ENCODE measurements at places on chromosomes 13 and 19. TPM values are rescaled to one million over a fixed set of nuclear protein-coding genes. Genes with fewer than 3 reads are reported as not detected.
A peak's percentile ranks its signal among the peaks of the same experiment; 100 is the strongest.

The LHB gene
- total RNA-seq, result not detected

DNA sequence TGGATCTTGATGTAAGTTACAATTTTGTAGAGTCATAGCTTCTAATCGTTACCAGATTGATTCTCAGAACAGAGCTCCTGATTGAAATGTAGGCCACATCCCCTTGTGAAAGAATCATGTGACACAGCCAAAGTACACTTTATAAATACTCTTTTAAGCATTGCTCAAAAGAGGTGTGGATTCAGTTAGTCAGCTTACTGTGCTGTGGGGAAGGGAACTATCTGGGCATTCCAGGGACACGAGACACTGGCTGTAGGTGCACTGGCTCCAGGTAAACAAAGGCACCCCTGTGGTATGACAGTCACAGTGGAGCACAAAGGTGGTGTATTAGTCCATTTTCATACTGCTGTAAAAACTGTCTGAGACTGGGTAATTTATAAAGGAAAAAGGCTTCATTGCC is 222.8 kb downstream of the LIG4 start:
- no peaks in the 10 kb centered on the region for H3K36me3 ChIP-seq
- no peak overlapping the region for H3K4me3 ChIP-seq
- H3K27ac ChIP-seq, result no peak overlapping the region
- DNase-seq, result no peak

DNA sequence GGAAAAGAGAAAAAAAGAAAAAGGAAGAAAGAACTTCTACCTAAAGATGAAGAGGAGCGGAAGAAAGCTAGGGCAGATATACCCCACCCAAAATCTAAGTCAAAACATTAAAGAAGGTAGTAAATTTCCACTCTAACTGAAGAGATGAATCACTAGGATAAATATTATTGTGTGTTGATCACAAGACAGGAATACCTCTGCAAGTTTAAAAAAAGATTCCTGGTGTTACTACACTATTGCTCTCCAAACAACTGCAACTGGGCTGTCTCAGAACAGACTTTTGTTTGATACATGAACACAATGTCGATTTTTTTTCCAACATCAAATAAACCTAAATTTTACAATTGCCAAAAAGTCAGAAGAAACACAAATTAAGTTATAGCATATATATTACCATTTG is 6.8 kb downstream of the HSPH1 start:
- H3K4me1 ChIP-seq, result peaks cover 54% of the 10 kb centered on the region
- no peak overlapping the region for H3K4me3 ChIP-seq
- no peak overlapping the region for H3K27ac ChIP-seq
- no peaks in the 10 kb centered on the region for H3K27me3 ChIP-seq
- DNase-seq, result no peak

DNA sequence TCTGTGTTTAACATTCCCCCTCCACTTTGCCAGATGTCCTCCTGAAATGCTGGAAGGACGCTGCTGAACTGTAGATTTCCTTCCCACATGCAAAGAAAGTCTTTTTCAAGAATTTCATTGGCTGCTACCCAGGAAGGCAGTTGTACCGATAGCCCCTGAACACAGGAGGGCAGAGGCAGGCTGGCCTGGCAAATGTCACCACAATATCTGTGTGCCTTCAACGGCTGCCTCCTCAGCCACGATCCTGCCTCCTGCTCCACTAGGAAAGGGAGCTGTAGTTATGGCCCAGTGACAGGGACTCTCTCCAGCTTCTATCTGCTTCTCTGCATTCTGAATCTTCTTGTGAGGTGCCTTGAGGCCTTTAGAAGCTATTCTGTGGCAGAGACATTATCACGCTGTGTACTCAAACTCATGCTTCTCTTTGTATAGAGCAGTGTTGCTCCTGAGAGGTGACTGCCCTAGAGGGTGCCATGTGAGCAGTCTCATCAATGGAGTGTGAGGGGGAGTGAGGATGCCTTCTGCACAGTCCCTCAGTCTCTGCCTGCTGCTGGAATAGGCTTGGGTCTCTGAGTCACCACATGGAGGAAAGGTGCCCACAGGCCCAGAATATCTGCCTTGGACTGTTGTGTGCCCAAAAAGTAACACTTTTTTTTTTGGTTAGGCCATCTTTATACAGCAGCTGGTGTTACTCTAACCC is 279.8 kb downstream of the DNAJC15 start:
- DNase-seq, result peak; percentile 25
- H3K36me3 ChIP-seq, result no peaks in the 10 kb centered on the region
- H3K27ac ChIP-seq, result no peak overlapping the region

The KLK8 gene
- total RNA-seq, result not detected

GRCh38 chr19:11261971-11262839 is at the start of gene DOCK6:
Gene DOCK6 (minus strand): TSS chr19:11262524. CDS start chr19:11262440, 84 bp downstream.
- peak; percentile 54 for DNase-seq

- no peak for DNase-seq
- H3K36me3 ChIP-seq, result no peaks in the 10 kb centered on the region
- H3K4me3 ChIP-seq, result no peak overlapping the region
- no peak overlapping the region for H3K27ac ChIP-seq
These were observed 477.1 kb upstream of the SPRY2 start for GRCh38 chr13:80817979-80818378.

The SIGLEC12 gene
- total RNA-seq, result 0.43 TPM

- no peak for DNase-seq
- H3K4me3 ChIP-seq, result no peak overlapping the region
- H3K27ac ChIP-seq, result no peak overlapping the region
These were observed 149.0 kb downstream of the SLITRK1 start for GRCh38 chr13:83733293-83733692.

The MATK gene
- 39.6 TPM for total RNA-seq

GRCh38 chr19:18108897-18109296 is 11.3 kb downstream of the MAST3 start:
- H3K4me1 ChIP-seq, result peaks cover 26% of the 10 kb centered on the region
- peaks cover 11% of the 10 kb centered on the region for H3K36me3 ChIP-seq
- peak overlapping the region; percentile 22 for H3K27ac ChIP-seq
- no peaks in the 10 kb centered on the region for H3K27me3 ChIP-seq
- H3K4me3 ChIP-seq, result peak overlapping the region; percentile 54
- DNase-seq, result no peak

The UBE2L5 gene
- total RNA-seq, result not detected

GRCh38 chr19:56637976-56638555 is 4.9 kb upstream of the SMIM17 start:
- no peak overlapping the region for H3K27ac ChIP-seq
- H3K27me3 ChIP-seq, result no peaks in the 10 kb centered on the region
- H3K36me3 ChIP-seq, result peaks cover 20% of the 10 kb centered on the region
- H3K4me1 ChIP-seq, result no peaks in the 10 kb centered on the region
- no peak overlapping the region for H3K4me3 ChIP-seq

The ZNF584 gene
- 12.0 TPM for total RNA-seq

The APOE gene
- 0.87 TPM for total RNA-seq

DNA sequence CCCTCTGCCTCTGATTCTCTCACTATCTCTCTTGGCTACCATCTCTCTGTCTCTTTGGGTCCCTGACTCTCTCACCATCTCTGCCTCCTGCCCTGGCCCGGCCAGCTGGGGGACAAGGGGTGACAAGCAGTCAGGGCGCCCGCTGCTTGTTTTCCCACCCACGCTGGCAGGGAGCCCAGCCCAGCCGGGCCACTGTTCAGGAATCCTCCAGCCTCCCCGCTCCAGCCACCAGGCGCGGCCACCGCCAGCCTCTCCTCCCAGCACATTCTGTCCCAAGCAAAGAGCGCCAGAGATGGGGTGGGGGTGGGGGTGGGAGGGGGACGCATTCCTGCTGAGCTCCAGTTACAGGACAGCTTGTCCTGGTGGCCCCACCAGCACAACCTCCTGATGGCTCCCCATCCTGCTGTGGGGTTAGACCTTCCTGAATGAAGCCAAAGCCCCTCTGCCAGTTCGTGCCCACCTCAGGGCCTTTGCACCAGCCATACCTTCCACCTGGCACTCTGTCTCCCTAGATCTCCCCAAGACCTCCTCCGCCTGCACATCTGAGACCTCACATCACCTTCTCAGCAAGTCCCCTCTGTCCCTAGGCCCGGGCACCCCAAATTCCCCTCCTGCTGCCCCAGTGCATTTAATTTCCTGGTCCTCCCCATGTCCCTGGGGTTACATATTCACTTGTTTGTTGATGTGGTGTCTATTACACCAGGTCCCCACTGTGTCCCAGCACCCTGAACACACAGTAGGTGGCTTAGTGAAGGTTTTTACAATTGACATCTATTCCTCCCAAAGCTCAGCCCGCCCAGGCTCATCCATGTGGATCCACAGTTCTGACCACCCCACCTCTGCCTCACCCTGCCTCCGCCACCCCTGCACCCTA is 12.5 kb downstream of the ARRDC2 start:
- H3K4me1 ChIP-seq, result peaks cover 60% of the 10 kb centered on the region
- DNase-seq, result no peak
- H3K4me3 ChIP-seq, result peak overlapping the region; percentile 76
- peaks cover 7% of the 10 kb centered on the region for H3K36me3 ChIP-seq
- no peaks in the 10 kb centered on the region for H3K27me3 ChIP-seq

- H3K36me3 ChIP-seq, result no peaks in the 10 kb centered on the region
- H3K27ac ChIP-seq, result no peak overlapping the region
- H3K4me1 ChIP-seq, result no peaks in the 10 kb centered on the region
- no peak overlapping the region for H3K4me3 ChIP-seq
These were observed 8.7 kb downstream of the SBK2 start for GRCh38 chr19:55528030-55528803.
